ENCODE measurements at places on chromosomes 5 and 9.
A peak's percentile ranks its signal among the peaks of the same experiment; 100 is the strongest.

- no peak for DNase-seq
Observed at GRCh38 chr5:57501414-57502201, 19.0 kb upstream of the ACTBL2 start.

- DNase-seq, result no peak
Observed at GRCh38 chr5:33523208-33523771, 82.5 kb downstream of the TARS1 start.

- no peak for DNase-seq
Observed at GRCh38 chr9:106218427-106218826, 524.1 kb downstream of the TMEM38B start.

GRCh38 chr5:112965733-112966306, 10.8 kb upstream of the DCP2 start:
- DNase-seq, result peak; percentile 11

DNA sequence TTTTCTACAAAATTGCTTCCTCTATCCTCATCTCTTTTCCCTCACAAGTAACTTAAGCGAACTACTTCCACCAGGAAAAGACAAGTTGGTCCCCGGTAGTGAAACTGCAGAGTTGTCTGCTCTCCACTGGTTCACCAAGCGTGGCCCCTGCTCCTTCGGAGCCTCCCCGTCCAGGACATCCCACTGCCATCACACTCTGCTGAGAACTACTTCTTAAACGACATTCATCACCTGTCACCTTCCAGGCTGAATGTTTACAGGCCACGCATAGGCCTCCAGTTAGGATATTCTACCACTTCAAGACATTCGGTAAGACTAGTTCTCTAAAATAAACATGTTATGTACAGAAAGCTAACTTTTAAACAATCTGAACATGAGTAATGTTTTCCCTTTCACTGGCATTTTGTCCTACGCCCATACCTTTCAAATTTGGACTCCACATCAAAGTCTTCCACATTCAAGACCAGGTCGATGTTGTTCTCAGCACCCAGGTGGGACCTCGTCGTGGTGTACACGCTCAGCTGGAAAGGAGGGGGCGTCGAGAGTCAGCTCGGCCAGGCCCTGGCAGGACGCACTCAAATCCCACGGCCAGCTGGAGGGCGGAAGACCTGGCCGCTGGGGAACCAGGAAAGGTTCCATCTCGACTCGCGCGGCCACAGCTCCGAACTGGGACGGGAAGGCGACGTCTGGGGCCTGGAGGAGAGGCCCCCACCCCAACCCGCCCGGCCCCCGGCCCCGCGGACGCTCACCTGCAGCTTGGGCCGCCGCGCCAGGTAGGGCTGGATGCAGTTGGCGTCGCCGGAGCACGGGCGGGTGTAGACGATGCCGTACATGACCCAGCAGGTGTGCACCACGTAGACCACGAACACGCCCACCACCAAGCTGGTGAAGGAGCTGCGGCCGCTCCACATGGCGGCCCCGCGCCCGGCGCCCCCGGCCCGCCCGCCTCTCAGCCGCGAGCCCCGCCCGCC, 683 bp downstream of the CLPTM1L start:
- DNase-seq, result peak; percentile 21

All from activated naive CD4-positive, alpha-beta T cell treated with anti-CD3 and anti-CD28 coated beads for 36 hours (primary cell).